ENCODE measurements at places on chromosomes 16 and 17.

- DNase-seq, result no peak
- H3K4me3 ChIP-seq, result no peak overlapping the region
- H3K27ac ChIP-seq, result no peak overlapping the region
Observed at GRCh38 chr17:59254742-59255141, 34.4 kb downstream of the GDPD1 start.

- H3K36me3 ChIP-seq, result no peaks in the 10 kb centered on the region
- no peaks in the 10 kb centered on the region for H3K27me3 ChIP-seq
- no peak overlapping the region for H3K27ac ChIP-seq
- no peak for DNase-seq
Observed at GRCh38 chr16:66662445-66663194, 33.9 kb downstream of the CMTM4 start.

DNA sequence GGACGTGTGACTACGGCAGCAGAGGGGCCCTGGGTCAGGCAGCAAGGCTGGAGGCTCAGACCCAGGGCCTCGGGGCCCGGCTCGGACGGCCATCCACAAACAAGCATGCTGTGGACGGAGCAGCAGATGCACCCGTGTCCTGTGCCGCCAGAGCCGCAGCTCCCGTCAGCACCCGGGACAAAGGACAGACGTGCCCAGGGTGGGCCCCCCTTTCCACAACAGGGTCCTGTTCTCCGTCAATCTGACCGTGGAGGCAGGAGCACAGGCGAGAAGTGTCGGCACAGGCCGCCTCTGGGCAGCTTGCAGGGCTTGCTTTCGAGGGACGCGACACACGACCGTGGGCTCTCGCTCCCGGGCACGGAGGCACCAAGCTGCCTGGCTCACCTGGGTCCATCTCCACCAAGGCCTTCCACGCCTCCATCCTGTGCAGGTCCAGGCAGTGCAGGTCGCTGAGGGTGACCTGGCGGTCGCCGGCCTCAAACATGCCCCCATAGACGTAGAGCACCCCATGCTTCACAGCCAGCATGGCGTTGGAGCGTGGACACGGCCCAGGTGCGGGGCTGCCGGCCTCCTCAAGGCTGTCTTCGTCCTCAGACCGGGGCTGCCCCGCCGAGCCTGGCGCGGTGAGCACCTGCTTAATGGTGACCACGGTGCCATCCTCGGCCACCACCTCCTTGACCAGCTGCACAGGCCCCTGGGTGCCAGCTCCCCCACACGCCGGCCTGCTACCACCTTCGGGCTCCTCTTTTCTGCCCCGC, 56.7 kb downstream of the KLHDC4 start:
- no peaks in the 10 kb centered on the region for H3K27me3 ChIP-seq
- no peak overlapping the region for H3K27ac ChIP-seq
- no peak overlapping the region for H3K4me3 ChIP-seq
- peaks cover 12% of the 10 kb centered on the region for H3K4me1 ChIP-seq

GRCh38 chr17:36901506-36901905, 35.8 kb upstream of the LHX1 start:
- no peaks in the 10 kb centered on the region for H3K4me1 ChIP-seq
- no peak overlapping the region for H3K27ac ChIP-seq
- peaks cover 26% of the 10 kb centered on the region for H3K27me3 ChIP-seq
- no peaks in the 10 kb centered on the region for H3K36me3 ChIP-seq
- DNase-seq, result no peak

GRCh38 chr17:45230787-45231480, 9.2 kb downstream of the FMNL1 start:
- no peaks in the 10 kb centered on the region for H3K27me3 ChIP-seq
- no peak for DNase-seq
- peak overlapping the region; percentile 95 for H3K27ac ChIP-seq
- peaks cover 99% of the 10 kb centered on the region for H3K4me1 ChIP-seq
- H3K4me3 ChIP-seq, result peak overlapping the region; percentile 84
- H3K36me3 ChIP-seq, result peaks cover 11% of the 10 kb centered on the region

DNA sequence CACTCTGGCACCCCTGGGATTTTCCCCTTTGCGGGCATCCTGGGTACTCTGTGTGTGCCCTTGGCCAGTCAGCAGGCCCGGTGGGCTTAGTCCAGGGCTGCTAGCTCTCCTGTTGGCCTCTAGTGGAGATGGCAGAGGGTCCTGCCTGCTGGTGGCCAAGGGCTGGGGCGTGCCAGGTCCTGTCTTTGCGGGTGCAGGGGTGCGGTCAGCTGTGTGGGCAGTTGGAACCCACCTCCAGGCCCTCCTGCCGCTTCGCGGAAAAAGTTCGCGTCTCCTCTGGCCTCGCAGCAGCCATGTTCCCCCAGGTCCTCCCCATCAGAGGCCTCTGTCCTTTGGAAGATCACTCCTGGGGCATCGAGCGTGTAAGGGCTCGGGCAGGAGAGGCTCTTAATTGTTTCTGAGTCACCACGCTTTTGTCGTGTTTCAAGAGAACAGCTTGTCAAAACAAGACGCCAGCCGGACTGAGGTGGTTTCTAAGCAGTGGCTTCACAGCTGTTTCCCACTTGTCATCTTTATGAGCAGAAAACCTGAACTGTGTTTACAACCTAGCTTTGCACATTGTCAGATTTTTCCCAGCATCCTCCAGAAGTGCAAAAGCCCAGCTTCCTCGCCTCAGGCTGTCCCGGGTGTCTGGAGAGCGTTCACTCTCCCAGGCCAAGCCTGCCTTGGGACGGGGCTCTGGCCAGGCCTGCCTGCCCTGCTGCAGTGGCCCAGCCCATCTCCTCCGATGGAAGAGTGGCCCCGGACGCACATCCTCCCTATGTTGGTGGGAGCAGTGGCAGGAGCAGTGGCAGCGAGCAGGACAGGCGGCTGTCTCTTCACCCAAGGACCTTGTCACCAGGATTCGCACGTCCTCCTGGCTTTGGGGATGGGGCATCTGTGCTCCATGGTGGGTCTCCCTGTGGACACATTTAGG, 5.0 kb upstream of the DNASE1L2 start:
- peaks cover 2% of the 10 kb centered on the region for H3K4me1 ChIP-seq
- H3K27me3 ChIP-seq, result no peaks in the 10 kb centered on the region
- H3K4me3 ChIP-seq, result no peak overlapping the region

GRCh38 chr17:32483451-32484019, 3.3 kb upstream of the CDK5R1 start:
- DNase-seq, result no peak
- peaks cover 9% of the 10 kb centered on the region for H3K36me3 ChIP-seq
- H3K4me3 ChIP-seq, result no peak overlapping the region
- peaks cover 27% of the 10 kb centered on the region for H3K4me1 ChIP-seq
- H3K27ac ChIP-seq, result no peak overlapping the region

- H3K4me3 ChIP-seq, result no peak overlapping the region
- no peaks in the 10 kb centered on the region for H3K36me3 ChIP-seq
- no peaks in the 10 kb centered on the region for H3K27me3 ChIP-seq
- no peak overlapping the region for H3K27ac ChIP-seq
Observed at GRCh38 chr16:64627781-64628180, 494.1 kb downstream of the CDH11 start.

GRCh38 chr16:540645-541340, 13.3 kb downstream of the CAPN15 start:
- H3K4me3 ChIP-seq, result no peak overlapping the region
- no peaks in the 10 kb centered on the region for H3K4me1 ChIP-seq
- H3K27ac ChIP-seq, result no peak overlapping the region
- no peaks in the 10 kb centered on the region for H3K36me3 ChIP-seq
- H3K27me3 ChIP-seq, result no peaks in the 10 kb centered on the region

Data from activated T-cell treated with anti-CD3 and anti-CD28 coated beads, Interleukin-2, amount 50 U/mL, for 72 hours (primary cell).